ENCODE measurements at places on chromosomes 7 and 10.

GRCh38 chr7:18524248-18524647 lies 28.7 kb downstream of the HDAC9 start:
- no peak for DNase-seq

DNA sequence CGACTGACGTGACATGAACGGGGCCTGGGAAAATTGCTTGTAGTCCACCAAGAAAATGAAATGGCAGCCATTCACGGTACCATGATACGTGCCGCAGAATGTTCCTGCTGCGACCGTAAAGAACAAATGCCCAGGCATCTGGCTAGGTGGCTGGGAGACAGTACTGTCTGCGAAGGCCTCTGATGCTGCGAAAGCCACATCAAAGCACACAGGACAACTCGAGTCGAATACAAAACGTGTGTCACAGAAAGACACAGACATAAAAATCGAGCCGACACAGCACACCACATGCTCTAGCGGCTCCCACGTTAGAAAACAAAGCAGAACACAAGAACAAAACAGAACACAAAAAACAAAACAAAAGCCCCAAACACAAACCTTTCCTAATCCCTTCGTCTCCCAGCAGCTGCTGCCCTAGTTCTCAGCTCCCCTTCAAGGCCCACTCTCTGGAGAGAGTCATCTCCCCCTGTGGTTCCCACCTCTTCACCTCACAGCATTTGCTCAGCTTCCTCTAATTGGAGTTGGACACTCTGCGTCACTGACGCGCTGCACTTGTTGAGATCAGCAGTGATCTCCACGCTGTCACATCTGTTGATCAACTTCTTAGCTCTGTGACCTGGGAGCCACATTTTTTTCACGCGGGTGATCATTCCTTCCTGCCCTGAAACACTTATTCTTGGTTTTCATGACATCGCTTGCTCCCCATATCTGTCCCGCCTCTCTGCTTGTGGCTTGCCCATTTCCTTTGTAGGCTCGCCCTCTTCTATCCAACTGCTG lies 112.2 kb downstream of the CLEC2L start:
- DNase-seq: peak; percentile 36

DNA sequence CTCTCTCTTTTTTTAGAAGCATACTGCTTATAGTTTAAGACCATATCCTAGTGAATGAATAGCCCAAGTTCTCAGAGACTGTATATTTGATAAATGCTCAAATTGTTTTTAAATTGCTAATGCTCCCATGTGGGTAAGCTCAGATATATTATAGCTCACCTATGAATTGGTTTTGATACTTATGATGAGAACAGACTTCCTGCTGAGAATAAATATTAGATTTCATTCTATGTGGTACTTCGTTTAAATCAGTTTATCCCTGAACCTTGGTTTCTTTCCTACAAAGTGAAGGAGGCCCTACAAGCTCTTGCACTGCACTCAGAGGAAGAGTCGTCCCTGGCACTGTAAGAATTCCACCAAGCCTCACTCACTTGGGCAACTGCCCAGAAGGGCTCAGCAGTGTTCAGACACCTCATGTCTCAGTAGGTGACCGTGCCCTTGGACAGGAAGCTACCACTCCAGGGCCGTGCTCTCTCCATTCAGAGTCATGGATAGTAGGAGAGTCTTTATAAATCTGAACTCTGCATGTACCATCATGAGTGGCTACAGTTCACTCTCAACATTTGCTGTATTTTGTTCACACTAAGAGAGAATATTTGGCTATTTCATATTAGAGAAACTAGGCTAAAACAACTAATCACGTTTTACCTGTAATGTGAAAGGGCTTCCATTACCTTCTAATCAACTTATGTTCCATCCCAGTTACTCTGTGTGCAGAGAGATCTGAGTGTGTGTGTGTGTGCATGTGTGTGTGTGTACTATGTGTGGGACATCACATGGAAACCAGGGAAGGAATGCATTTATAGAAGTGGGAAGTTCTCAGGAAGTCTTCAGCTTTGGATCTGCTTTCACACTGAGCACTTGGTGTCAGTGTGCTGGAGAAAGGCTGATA lies 93.8 kb downstream of the PTPRE start:
- DNase-seq: no peak

DNA sequence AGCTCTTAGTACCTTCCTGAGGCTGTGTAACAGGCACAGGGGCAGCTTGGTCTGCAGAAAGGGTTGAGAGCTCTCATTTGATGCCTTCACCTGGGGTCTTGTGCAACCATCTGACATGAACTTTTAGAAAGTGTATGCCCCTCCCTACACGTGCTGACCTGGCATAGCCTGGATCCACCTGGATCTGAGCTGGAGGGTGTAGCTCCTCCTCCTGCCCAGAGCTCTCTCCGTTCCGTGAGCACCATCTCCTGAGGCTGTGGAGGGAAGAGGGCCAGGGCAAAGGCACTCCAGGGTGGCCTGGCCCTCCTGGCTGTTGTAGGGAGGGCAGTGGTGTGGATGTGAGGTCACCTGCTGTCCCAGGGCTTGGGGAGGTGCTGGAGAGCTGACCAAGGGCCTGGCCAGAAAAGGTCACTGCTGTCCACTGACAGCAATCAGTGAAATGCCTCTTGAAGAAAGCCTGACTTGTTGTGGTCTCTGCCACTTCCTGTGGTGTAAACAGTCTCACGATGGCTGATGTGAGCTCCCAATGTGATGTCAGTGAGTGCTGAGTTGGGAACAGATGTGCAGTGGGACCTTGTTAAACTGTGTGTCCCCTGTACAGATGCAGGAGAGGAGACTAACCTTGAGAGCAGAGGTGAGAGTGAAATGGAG lies 23.0 kb downstream of the AMZ1 start:
- peak; percentile 70 for DNase-seq

GRCh38 chr10:77436257-77436975 lies 201.2 kb downstream of the KCNMA1 start:
- no peak for DNase-seq

DNA sequence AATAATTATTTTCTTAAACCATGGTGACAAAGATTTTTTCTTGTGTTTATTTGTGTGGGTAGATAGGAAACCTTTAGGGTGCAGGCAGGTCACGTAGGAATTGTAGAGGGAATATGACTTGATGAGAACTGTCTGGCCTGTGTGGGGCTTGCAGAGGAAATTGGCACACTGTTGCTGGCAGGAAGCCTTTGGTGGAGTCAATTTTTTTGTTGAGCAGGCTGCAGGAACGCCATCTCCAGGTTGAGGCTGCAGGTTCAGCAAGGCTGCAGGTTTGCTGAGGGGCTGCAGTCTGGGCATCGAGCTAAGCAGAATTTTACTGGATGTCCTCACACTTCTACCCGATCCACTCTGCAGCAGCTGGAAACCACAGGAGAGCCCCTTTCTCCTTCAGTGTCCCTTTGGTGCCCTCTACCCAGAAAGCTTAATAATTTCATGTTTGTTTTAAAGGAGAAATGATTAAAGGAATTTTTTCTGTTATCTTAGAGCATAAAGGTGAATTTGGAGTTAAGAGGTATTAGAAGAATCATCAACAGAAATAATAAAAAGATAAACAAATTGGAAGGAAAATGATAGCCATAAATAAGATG lies 37.0 kb downstream of the TBC1D12 start:
- DNase-seq: no peak

GRCh38 chr7:37732253-37732652 lies 48.7 kb downstream of the GPR141 start:
- peak; percentile 28 for DNase-seq

DNA sequence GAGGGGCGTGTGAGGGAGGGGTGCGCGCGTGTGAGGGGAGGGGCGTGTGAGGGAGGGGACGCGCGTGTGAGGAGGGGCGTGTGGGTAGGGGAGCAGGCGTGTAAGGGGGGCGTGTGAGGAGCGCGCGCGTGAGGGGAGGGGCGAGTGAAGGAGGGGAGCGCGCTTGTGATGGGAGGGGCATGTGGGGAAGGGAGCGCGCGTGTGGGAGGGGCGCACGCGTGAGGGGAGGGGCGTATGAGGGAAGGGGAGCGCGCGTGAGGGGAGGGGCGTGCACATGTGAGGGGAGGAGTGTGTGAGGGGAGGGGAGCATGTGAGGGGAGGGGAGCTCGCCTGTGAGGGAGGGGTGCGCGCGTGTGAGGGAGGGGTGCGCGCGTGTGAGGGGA lies 19.1 kb downstream of the MXI1 start:
- DNase-seq: peak; percentile 83

- no peak for DNase-seq
Observed at GRCh38 chr7:121037957-121038716, 49.6 kb downstream of the CPED1 start.

GRCh38 chr10:31136930-31137885 lies 105.5 kb upstream of the ZNF438 start:
- peak; percentile 35 for DNase-seq

GRCh38 chr10:118216020-118216419 lies 126.1 kb downstream of the FAM204A start:
- DNase-seq: no peak

DNA sequence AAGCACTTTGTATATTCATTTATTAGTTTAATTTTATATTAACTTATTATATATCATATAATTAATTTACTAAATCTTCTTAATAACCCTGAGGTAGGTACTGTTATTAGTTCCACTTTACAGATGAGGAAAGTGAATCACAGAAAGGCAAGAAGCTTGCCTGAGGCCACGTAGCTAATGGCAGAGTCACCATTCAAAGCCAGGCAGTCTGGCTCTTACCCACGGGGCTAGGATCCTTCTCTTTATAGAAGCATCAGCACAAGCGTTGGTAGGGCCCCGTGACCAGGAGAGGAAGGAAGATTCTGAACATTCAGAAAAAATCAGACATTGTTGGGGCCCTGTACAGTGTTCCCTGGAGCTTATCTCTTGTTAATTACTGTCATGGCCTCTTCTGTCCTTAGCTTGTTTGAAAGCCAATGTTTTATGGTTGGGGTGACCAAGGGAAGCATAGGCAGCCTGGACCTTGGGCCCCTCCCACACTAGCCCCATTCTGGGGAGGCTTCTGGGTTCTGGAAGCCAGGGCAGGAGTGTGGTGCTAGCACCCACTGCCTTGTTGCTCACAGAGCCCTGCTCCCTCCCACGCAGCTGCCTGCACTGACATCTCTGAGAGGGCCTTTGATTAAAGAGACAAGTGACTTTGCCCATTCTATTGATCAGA lies 31.1 kb upstream of the SLF2 start:
- no peak for DNase-seq

GRCh38 chr10:21732067-21732772 lies 198.2 kb downstream of the MLLT10 start:
- DNase-seq: peak; percentile 44

DNA sequence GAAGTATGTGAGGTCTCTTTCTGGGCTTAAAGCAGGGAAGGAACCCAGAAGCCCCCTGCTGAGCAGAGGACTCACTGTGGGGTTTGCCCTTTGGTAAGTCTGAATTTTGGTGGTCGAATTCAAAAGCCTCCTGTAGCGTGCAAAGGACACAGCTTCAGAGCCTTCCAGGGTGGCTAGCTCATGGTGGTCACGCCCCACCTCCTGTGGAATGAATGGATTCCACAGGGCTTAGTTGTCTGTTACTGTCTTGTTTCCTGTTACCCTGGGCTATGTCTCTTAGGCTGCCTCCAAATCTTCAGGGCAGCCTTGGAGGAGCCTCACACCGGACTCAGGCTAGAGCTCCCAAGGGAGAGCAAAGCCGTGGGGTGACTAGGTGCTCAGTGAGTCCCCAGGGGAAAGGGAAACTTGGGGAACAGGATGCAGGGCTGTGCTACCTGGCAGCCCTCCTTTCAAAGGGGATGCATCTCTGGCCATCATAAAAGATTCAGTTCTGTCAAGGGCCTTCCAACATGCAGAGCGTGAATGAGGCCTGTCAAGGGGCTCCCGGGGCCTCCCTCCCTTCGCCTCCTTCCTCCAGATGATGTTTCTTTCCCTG lies 211.7 kb downstream of the CCSER2 start:
- no peak for DNase-seq

DNA sequence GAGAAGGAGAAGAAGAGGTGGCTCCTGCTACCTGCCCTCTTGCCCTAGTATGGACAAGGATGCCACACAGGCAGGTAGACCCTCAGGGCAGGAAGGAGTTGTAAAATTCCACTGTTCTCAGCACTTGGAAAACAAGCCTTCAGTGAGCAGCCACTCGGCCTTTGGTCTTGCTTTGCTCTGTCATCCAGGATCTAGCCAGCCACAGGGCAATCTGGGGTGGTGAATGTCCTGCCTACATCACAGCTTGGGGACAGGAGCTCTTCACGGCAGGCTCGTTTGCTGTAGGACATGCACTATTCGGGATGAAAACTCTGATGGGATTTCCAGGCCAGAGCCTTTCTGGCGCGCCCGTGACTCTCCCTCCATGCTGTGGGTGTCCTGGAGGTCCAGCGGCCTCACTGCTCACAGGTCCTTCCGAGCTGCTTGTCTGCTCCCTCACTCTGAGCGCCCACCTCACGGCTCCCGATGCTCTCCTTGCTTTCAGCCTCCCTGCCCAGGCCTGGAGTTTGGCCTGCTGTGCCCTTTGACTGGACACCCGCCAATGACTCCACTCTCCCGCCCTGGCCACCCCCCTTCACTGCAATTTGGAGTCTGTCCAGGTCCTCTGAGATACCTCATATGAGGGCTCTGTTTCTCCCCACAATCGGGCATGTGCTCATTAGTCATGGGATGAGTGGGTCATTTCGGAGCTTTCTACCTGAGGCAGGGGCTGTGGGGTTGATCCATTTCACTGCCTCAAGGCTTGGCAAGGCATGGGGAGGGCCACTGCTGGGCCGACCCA lies 227.2 kb upstream of the GRB10 start:
- DNase-seq: no peak

DNA sequence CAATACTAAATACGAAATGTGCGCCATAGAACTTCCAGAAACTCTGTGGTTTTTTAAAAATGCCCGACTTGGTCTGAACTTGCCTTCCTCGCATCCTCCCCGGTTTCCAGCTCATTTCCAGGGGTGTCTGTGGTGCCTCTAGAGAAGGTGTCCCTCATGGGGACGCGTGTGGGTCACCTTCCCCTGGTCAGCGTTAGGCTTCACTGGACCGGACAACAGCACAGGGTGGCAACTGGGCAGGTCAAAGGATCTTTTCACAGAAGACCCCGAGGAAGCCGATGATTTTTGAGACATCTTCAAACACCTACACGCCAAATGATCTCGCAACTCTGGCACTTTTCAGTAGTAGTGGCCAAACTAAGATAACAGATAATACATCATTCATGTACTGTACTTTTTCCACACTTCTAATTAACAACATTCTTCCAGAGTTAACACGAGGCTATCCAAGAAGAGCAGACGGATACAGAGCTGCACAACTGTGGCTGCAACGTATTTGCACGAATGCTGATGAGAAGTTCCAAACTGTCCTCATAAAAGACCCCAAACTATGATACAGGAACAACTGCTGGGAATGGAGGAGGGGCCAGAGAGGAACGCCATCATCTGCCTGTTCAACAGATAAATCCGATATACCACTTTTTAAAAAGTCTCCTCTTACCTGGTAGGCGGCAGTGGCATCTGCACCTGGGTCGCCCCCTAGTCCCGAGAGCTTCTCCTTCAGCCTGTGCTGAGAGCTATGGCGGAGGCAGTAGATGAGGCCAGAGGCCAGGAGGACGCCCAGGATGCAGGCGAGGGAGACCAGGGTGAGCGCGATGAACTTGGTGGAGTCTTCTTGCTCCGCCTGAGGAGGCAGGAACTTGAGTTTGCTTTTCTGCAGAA lies 345.5 kb downstream of the DNAJB6 start:
- DNase-seq: no peak

DNA sequence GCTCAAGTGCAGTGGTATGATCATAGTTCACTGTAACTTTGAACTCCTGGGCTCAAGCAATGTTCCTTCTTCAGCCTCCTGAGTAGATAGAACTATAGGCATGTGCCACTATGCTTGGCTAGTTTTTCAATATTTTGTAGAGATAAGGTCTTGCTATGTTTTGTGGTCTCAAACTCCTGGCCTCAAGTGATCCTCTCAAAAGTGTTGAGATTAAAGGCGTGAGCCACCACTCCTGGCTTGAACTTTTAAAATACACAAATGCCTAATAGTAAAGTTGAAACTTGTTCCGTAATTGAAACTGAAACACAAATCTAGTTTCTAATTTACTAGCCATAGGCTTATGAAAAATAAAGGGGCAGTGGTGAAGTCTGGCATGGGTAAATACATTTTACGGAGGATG lies 65.7 kb downstream of the AP3M1 start:
- peak; percentile 69 for DNase-seq
